ENCODE measurements at places on chromosomes 5 and 9.

GRCh38 chr5:3428334-3428733 lies 167.3 kb upstream of the IRX1 start:
- DNase-seq = no peak

GRCh38 chr5:41508696-41509398 lies 1.6 kb downstream of the PLCXD3 start:
- DNase-seq = no peak

DNA sequence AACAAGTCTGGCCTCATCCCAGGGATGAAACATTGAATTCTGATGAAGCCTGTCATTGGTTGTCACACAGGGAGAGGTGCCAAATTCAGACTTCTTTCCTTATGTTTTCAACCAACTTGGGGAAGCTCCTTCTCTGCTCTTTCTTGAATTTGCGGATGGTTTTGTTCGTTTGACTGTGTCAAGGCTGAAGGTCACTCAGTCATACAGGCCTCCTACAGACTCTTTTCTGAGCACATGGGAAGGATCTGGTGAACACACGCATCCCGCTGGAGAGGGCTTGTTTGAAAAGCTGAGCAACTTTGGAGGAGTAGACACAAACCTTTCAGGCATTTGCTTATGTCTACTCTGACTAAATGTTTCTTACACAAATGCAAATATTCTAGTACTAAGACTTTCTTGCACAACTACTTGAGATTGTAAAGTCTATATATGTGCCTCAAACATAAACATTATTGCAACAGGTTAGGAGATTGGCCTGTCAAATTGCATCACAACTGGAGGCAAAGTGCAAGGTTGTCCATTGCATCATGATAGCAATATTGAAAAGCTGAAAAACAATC lies 151.5 kb upstream of the NR3C1 start:
- no peak for DNase-seq

- no peak for DNase-seq
Measured at GRCh38 chr9:76107482-76107881, 217.0 kb downstream of the PCSK5 start.

DNA sequence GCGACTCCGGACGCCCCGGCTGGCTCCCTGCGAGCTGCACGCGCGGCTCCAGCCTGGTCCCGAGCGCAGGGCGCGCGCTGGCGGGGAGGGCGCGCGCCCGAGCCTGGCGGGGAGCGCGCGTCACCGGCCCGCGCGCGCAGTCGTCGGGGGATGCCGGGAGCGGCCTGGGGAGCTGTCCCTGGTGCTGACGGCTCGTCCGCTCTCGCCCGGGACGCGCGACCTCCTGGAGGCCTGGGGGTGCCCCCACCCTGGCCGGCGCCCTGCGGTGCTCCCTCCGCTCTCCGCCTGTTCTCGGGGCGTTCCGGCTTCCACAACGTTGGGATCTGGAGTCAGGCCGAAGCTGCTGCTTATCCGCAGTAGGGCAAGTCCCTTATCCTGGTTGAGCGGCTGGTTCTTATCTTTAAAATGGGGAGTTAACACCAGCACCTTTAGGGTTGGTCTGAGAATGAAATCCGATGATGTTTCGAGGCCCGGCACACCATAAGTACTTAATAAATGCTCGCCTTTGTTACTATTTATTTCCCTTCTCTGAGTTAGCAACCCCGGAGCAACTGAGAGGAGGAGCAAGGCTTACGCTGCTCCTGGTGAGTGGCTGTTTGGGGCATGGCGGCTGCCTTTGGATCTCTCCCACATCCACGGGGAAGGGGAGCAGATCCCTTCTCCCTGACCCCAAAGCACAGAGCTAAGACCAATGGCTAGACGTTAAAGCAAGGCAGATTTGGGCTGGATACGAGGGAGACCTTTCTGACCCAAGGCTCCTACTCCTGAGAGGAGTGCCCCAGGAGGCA lies at the start of gene FAM163B:
Gene FAM163B, minus strand, starts transcription at position 79 of the 788 bp plus-strand sequence. CDS start 29,166 bp downstream, outside the sequence.
- DNase-seq = no peak

GRCh38 chr9:116451500-116452115 lies 235.5 kb upstream of the TRIM32 start:
- DNase-seq = no peak

DNA sequence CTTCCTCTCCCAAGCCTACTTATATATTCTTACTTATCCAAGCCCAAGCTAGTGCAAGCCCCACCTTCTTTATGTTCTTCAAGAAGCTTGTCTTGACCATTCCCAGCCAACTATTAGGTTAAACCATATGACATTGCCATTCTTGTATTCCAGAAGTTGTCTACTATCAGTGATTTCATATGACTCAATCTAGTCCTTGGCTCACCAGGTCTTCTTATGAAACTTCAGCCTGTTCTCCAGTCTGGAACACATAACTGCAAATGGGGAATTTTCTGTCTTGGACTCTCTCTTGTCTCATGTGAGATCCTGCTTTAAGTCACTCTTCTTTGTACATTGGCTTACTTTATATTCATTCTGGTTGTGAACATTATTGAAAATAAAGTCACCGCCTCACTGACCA lies 130.7 kb downstream of the TTLL11 start:
- no peak for DNase-seq

DNA sequence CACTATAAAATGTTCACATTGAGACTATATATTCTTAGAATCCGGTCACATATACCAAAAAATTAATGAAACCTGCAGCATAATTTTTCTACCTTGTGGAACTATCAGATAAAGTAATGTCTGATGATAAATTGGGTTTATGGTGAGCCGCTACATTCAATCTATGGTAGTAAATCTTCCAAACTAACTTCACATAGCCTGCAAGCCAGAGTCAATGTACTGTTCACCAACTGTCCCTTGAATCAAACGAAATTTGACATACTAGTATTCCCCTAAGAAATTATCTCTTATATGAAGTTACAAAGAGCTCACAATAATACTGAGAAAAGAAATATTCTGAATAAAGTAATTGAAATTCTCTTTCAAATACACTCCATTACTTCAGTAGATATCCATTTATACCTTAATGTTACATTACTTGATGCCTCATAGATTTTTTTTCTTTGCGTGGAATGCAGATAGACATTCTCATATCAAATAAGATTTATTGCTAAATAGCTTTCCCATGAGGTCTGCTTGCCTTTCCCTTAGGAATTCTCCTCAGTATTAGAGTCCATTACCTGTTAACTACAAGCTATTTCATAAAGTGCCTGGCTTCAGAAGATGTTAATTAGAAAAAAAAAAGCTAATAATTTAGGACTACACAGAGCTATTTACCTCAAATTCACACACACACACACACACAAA lies 169.5 kb downstream of the PTPRD start:
- no peak for DNase-seq

DNA sequence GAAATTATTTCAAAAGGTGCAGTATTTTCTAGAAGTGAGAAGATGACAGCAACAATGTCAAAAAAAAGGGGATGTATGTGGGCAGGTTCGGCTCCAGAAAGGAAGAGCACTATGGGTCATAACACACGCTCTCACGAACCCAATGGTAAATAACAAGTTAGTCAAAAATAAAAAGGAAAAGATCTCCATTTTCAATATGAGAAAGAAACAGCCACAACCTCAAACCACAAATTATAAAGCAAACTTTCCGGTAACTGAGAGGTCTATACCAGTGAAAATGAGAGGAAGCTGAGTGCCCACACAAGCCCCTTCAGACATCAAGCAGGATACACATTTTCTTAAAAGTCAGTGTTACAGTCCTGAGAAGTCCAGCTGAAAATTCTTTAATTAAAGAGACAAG lies 398.5 kb upstream of the RPS23 start:
- DNase-seq = no peak

DNA sequence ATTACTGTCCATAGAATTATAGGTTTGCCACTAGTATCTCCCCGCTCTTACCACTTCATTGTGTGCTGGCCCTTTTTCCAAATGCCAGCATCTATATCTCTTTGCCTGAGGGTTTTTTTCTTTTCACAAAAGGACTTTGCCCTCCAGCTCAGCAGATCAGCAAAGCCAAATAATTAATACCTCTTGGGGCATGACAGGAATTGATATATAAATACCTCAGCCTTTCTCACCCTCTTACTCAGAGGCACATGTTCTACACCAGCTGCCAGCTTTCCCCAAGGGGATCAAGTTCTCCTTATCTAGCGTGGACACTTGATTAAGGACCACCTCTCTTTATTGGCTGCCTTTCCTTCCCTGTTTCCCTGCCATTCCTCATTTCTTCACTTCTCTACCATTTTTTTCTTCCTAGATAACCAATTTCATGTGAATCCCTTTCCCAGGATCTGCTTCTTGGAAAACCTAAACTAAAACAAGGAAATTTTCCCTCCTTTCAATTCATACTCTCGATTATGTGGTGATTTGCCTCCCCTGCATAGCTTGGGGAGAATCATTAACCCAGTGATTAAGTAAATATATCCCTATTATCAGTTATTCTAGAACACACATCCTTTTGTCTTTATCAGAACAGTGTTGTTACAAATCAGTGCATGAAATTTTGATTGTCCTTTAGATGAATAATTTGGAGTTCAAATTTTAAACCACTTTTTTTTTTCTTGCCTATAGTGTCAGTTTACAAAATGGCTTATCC lies 6.9 kb upstream of the NUDT12 start:
- DNase-seq = no peak

- no peak for DNase-seq
Measured at GRCh38 chr5:140420226-140420570, 18.6 kb downstream of the ANKHD1 start.

- no peak for DNase-seq
Measured at GRCh38 chr9:71726723-71727122, 41.6 kb downstream of the CEMIP2 start.

DNA sequence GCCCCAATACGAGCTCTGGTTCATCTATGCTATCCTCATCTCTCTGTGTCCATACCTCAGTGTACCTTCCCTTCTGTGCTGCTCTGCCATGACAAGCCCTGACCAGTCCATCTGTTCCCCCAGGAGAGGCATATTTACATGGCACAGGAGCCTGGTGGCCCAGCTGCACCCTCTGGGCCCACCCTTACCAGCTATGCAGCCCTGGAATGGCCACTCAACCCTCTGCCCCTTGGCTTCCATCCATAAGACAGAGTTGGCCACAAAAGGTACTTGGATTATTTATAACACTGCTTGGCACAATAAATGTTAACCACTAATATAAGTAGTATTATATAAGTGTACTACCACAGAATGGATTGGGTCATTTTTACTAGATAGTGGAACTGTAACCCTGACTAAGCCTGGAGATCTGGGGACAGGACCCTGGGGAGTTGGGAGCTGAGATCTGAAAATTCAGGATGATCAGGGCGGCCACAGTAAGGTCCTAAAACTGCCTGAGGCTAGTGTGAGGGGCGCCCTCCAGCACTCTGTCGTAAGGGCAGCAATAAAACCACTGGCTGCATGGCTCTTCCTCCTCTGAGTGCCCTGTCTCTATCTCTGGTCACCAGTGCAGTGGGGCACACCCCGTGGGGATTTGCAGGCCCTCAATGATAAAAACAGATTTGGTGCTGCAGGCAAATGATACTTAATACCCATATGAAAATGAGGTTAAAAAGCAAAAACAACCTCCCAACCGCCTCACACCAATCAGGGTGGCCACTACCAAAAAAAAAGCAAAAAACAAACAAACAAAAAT lies 65.8 kb downstream of the SEMA4D start:
- no peak for DNase-seq

- no peak for DNase-seq
Measured at GRCh38 chr5:10634562-10634961, 70.7 kb downstream of the ANKRD33B start.

DNA sequence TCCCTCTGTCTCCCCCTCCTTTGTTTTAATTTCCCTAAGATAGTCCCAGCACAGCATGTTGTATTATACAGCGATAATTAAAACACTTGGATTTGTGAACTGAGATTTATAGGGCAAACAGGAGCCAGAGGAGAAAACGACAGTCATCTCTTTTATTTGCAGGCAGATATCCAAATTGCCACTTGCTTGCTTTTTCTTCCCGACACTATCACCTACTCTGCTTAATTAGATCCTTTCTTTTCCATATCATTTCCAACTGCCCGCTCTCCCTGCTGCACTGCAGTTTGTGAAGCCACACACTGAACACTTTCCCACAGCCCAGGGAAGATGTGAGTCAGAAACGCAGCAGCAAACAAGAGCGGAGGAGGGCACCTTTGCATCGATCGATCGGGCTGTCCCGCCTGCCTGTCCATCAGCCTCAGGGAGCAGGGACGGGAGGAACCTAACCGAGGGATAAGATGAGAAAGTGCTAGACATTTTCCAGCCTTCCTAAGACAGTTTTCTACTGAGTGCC lies 35.8 kb upstream of the SPRY4 start:
- no peak for DNase-seq

DNA sequence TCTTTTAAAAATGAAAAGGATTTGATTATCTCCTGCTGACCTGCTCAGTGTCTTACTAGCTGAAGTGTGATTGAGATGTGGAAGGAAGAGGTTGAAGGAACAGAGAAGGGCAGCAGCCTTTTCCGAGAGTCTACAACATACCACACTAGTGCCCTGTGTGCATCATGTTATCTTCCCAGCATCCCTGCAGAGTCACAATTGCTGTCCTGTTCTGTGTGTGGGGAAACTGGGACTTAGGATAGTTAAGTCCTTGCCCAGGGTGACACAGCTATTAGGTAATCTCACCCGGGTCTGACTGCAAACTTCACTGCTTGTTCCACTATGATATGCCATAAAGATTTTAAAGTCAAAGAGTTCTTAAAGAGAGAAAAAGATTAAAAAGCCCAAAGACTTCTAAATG lies 55.8 kb downstream of the FAM78A start:
- no peak for DNase-seq

DNA sequence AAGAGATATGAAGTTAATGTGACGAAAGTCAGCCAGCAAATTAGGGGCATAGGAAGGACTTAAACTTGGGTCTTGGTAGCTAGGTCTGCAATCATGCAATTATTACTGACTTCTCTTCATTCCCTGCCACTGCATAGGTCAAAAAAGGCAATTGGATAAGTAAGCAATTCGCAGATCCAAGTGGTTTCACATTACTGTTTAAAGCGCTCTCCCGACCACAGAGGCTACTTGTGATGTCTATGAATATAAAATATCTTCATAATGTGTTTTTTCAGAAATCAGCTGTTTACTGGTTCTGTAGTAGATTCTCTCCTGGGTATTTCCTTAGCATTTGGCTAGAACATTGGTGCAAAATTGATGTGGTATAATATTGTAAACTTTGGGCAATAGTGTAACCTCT lies 174.7 kb upstream of the PTGER4 start:
- no peak for DNase-seq

DNA sequence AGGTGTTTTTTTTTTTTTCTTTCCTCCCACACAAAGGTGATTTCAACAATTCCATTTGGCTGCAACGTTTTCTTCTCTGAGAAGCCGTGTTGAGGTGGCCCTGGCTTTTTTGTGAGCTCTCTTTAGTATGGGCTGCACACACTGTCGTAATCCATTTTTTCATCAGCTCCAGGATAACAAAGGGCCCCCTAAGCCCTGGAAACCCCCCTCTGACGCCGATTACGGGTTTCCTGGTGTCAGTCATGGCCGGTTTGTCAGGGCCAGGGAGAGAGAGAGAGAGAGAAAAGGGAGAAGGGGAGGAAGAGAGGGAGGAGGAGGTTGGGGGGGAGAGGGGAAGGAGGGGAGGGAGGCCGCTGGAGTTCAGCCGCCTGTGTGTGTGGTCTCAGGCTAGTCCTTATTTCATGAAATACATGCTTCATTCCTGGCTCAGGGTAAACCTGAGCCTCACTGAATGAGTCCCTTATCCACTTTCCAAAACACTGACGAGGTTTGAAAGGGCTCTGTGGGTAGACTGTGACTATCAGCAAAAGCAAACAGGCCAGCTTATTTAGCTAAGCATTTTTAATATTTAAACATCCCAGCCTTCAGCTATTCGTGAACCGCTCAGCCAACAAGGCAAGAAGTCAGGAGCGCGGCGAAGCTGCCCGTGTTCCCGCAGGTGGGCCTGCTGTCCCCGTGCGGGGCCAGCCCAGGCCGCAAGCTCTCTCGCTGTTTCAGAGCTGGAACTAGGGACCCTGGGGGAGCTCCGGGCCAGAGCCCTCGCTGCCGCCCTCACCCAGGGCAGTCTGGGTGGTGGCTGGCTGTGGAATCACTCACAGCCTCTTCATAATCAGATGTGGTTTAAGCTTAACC lies 172.8 kb downstream of the ERCC6L2 start:
- no peak for DNase-seq

Data from cortex of kidney (tissue), 1 donor.